H7 (cell line): ENCODE measurements at places on chromosomes 2 and 18. TPM values are rescaled to one million over a fixed set of nuclear protein-coding genes. Genes with fewer than 3 reads are reported as not detected.
A peak's percentile ranks its signal among the peaks of the same experiment; 100 is the strongest.

DNA sequence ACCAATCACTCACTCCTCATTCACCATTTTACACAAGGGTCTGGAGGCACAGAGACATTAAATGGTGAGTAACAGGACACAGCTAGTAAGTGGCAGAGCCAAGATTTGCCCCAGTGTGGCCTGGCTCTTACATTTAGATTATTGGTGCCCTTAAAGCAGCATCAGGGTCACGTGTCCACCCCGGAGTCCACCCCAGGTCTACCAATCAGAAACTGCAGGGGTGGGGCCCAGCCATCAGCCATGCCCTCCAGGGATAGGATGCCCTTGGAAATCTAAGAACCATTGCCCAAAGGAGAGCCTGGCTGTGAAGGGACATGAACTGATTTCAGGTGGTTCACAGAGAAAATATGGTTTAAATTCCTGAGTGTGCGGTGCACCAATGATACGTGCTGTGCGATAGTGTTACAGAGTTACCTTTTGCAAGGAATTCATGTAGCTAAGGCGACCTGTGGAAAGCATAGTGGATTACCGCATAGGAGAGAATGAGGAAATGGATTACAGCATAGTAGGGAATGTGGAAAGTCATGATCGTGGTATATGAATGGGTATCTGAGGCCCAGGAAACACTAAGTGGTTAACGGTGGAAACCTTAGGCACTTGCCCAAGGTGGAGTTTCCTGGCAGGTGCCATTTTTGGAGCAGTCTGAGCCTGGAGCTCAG is 17.8 kb downstream of the IGFBP5 start:
- peak; percentile 16 for DNase-seq

DNA sequence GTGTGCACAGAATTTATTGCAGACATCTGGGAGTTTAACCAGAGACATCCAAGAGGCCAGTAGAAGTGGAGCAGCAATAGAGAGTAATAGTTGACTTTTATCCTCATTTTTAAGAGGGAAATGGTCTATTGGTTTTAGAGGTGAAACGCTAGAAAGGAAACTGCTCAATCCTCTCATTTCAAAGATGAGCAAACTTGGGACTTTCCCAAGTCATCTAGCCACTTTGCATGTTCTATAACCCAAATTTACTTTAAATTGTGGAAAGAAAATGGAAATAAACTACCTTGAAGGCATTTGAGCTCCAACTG is 601.7 kb downstream of the ARHGAP15 start:
- DNase-seq = no peak

- DNase-seq = peak; percentile 46
These were observed 23.7 kb upstream of the MYO5B start for GRCh38 chr18:50218432-50219197.

DNA sequence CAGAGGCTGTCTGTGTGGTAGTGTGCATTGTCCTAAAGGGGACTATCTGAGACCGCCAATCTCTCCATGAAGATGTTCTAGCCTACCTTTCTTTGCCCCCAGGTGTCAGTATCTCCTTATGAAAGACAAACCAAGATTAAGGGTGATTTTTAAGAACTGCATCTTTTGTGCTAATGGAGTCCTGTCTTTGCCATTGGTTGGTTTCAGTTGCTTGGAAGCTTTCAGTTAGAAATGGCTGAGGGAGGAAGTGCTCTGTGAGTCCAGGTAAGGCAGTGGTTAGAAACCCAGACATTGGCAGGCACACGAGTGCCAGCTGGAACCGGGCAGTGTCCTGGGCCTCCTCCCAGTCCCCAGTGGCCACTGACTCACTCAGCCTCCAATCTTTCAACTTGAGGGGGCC is 111.3 kb downstream of the DOCK10 start:
- no peak for DNase-seq

DNA sequence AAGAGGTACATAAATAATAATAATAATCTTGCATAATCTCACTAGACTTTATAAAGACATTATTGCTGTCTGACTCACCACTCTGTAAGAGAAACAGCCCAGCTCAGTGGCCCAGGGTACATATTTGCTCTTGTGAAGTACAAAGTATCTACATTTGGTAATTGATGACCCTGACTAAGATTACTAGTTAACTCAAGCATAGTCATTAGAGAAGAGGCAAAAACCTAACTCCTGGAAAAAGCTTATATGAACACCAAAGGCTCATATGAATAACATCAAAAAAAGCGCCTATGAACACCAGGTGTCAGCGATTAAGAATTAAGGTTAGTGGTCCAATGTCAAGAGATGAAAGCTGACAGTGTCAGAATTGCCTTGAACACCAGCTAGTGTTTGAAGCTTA is 38.4 kb downstream of the RAD51AP2 start:
- no peak for DNase-seq

DNA sequence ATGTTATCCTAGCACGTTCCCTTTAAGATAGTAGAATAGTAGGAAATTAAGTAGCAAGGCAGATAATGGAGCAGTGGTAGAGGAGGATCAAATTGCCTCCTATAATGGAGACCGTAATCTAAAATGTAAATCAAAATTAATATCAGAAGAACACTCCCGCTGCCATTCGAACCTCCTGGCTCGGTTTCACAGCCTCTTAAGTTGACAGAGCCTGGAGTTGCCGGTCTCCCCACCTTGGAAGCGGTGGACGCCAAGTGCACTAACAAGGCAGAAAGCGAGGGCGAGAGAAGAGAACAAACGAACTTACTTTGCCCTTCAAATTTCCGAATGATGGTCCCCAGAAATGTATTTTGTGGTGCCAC is 450 bp downstream of the KCNH7 start:
- no peak for DNase-seq

DNA sequence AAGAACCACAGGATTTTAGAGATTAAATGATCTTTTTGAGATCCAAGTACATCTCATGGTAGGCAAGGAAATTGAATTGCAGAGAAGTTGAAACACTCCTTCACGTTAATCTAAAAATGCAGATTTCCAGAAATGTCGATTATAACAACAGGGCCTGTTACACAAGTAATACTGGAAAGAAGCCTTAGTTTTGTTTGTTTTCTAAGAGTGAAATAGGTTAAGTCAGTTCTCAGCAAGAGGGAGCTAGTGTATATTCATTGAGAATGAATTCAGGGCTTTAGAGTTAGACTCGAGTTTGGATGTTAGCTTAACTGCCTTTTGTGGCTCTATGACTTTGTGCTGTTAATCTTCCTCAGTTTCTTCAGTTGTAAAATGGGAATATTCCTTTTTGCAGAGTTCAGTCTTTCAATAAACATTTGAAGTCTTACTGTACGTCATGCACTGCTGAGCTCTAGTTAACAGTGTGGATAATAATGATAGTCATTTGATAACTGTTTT is 926 bp downstream of the NDUFV2 start:
- no peak for DNase-seq

GRCh38 chr2:9191041-9191481 is 15.6 kb upstream of the ASAP2 start:
- DNase-seq = peak; percentile 75

DNA sequence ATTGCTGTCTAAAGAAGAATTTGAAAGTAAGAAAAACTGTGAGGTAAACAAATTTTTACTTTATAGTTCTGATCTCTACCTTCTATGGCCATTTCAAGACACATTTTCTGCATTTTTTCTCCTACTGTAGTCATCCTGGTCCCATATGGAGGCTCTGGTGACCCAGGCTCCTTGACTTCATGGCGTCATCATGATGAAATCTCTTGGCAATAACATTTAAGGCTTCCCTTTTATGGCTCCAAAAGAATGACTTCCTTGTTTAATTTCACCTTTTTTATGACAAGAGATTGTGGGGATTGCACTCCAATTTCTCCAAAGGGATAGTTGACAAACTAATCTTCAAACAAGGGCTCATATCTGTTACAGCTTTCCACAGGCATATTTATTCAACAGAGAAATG is 143.0 kb upstream of the SCN7A start:
- no peak for DNase-seq

- DNase-seq = no peak
These were observed 609.0 kb downstream of the DCC start for GRCh38 chr18:52948868-52949444.

DNA sequence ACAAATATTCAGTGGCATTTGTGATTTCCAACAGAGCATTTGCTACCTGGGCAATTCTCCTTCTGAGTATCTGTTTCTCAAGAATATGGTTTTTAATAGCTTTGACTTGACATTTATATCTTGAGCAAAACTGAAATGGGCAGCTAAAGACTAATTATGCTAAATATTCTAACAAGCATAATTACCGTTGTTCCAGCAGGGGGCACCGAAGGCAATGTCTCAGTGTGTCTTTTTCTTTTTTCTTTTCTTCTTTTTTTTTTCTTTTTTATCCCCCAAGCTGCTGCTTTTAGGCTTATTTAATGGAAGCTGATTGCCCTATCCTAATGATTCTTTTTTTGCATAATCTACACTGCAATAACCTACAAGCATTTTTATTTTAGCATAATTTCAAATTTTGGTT is 138.9 kb upstream of the NABP1 start:
- DNase-seq = no peak

GRCh38 chr2:186605041-186605440 is 15.2 kb downstream of the ITGAV start:
- no peak for DNase-seq

- DNase-seq = no peak
These were observed 343.5 kb upstream of the NT5C1B start for GRCh38 chr2:18932853-18933252.

GRCh38 chr18:55322178-55322735 is 265.7 kb downstream of the TCF4 start:
- DNase-seq = peak; percentile 74

DNA sequence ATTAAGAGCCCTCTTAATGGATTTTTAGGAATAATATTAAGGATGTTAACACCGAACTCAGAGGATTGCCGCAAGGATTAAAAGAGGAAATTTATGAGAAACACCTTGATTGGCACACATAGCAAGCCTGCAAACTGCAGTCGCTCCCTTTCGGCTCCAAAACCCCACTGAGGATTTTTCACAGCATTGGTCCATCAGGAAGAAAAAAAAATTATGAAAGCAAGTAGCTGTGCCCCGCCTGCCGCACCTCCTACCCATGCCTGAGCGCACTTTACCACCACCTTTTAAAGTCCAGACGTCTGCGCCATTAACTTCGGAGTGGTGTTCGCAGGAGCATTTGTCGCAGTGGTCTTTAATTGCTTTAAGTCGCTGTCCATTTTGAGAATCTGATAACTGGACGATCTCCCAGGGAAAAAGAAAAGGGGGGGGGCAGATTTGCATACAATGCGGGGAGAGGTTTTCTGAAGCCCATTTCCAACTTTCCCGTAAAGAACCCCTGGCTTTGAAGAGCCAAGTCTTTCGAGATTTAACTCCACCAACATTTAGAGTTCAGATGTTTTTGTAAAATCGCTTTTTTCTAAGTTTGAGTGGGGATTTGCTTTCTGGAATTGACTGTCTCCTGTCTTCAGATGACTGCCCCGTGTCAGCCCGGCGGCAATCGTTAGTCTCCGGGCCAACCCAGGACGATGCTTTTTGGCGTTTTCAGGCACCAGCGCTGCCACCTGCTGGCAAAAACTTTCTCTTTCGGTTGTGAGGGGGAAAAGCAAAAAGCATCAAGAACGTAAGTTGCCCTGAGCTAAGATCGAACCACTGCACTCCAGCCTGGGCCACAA is 913 bp upstream of the TRABD2A start:
- peak; percentile 66 for DNase-seq

DNA sequence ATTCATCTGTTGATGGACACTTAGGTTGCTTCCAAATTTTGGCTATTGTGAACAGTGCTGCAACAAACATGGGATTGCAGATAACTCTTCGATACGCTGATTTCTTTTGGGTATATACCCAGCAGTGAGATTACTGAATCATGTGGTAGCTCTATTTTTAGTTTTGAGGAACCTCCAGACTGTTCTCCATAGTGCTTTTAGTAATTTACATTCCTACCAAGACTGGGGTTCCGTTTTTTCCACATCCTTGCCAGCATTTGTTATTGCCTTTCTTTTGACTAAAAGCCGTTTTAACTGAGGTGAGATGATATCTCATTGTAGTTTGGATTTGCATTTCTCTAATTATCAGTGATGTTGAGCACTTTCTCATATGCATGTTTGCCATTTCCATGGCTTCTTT is 200.3 kb downstream of the MBD5 start:
- DNase-seq = no peak

DNA sequence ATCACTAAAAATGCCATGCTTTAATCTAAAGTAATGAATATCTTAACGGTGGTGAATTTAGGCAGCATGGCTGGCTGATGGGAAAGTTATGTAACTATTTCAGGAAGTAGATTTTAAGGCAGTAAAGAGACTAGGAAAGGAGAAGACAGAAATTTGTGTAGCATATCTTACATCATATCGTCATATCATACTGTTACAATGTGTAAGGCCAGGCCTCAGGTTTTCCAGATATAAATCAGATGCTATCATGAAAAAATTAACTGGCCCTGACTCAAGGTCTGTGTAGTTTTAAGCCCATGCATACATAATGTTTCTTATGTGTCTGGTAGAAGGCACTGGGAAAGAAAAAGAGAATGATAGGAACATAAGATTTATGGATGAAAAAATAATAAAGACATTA is 8.9 kb upstream of the FAP start:
- no peak for DNase-seq

DNA sequence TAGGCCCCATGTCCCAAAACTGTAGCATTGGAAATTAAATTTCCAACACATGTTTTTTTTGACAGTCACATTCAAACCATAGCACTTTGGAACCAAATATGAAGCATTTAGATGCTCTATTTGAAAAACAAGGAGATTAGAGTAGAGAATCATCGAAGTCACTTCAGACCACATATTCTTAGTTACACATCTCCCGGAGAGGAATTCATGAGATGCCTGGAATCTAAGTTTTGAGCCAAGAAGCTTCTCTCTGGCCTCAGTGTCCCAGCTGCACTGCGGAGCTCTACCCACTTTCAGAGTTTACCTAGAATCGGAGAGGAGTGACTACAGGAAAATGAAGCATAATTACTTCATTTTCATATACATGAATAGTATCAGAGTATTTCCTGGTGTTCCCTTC is 385.9 kb downstream of the TNS1 start:
- DNase-seq = no peak

GRCh38 chr2:167333245-167333644 is 445.0 kb downstream of the XIRP2 start:
- DNase-seq = no peak

- DNase-seq = no peak
These were observed 311.6 kb downstream of the EN1 start for GRCh38 chr2:118535818-118536212.

DNA sequence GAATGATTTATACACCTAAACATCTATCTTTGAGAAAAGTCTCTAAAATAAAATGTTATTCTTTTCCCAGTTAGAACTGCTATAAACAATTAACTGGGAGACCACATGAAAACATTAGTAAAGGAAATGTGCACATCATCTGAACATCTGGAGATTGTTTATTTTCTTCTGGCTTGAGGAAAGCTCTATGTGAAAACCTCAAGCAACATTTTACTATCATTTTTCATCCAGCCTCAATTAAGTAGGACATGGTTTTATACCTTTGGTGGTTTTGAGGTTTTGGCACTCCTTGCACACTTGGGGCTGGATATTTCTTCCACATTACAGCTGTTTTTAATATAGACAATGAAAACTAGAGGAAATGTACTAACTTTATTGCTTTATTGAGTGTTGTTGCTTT is 609.5 kb upstream of the SLC8A1 start:
- no peak for DNase-seq

DSG1 gene
- total RNA-seq = 0.14 TPM in 1 of 2 replicates, not detected in the other

FNDC4 gene
- total RNA-seq = 7.4 and 9.7 TPM in 2 replicates

RUFY4 gene
- not detected in 2 replicates for total RNA-seq

PLEKHH2 gene
- total RNA-seq = 1.4 and 2.1 TPM in 2 replicates

ST3GAL5 gene
- total RNA-seq = 2.1 and 3.4 TPM in 2 replicates

MEP1B gene
- total RNA-seq = not detected in 2 replicates

RAD51AP2 gene
- total RNA-seq = 0.10 and 0.15 TPM in 2 replicates

ERLEC1 gene
- total RNA-seq = 31.0 and 44.0 TPM in 2 replicates

MYCN gene
- 48.4 and 49.9 TPM in 2 replicates for total RNA-seq

CDKL4 gene
- 0.41 TPM in 1 of 2 replicates, not detected in the other for total RNA-seq

SEPTIN10 gene
- total RNA-seq = 57.5 and 65.4 TPM in 2 replicates

GRHL1 gene
- total RNA-seq = 0.30 and 1.2 TPM in 2 replicates
